ENCODE measurements at places on chromosomes 16 and 17.
A peak's percentile ranks its signal among the peaks of the same experiment; 100 is the strongest.

- DNase-seq, result no peak
Observed at GRCh38 chr17:50266384-50267073, 7.7 kb upstream of the TMEM92 start.

DNA sequence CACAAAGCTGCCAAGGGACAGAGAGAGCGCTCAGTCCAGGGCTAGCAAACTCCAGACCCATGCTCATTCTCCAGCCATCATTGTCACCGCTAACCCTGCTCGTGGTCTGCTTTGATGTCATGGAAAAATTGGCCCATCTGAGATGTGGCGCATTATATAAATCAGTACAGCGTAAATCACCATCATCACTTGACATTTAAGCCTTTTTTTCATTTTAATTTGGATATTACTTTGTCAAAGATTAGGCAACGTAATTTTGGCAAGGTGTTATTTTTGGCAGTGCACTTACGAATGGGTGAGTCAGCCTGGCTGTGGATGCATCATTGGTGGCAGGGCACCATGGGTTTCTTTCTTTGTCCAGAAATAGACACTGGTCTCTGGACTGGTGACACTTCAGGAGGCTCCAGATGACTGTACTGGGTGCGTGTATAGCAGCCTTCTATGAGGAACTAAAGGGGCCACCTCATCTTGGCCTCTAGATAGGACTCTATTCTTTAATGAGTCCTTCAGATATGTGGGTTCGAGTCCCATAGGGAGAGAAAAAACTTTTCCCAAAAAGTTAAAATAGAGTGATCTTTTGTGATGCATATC lies 166.3 kb downstream of the MSI2 start:
- DNase-seq, result no peak

DNA sequence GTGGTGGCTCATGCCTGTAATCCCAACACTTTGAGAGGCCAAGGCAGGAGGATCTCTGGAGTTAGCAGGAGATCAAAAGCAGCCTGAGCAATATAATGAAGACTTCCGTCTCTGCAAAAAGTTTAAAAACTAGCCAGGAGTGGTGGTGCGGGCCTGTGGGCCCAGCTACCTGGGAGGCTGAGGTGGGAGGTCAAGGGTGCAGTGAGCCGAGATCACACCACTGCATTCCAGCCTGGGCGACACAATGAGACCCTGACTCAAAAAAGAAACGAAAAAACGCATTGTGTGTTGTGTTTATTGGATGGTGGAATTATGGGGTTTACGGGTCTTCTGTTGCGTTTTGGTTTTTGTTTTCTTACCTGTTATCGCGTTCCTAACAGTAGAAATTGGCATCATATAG lies 863 bp upstream of the DDX19A start:
- no peak for DNase-seq

DNA sequence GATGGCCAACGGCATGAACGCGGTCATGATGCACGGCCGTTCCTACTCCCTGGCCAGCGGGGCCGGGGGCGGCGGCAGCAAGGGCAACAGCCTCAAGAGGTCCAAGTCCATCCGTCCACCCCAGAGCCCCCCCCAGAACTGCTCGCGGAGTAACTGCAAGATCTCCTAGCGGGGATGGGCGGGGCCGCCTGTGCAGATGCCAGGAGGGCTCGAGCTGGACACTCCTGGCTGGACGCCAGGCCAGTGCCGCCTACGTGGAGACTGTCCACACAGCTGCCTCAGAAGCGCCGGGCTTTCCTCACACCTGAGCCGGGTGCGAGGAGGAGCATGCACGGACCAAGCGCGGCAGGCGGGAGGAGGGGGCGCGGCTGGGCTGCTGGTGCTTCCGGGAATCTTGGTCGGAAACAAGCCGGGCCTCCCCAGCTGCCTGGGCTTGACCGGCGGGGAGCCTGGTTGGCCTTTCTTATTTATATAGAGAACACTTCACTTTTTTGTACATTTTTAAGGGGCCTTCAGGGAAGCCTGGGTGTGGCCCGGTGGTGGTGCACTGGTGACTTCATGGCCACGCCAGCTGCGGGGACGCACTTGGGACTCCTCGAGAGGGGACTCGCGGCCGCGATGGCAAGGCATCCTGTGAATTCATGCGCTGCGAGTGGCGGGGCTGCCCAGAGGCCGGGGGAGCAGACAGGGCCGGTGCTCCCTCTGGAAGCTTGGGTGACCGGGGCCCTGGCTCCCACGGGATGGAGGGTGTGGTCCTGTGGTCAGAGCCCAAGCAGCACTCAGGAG lies 3.1 kb upstream of the WFIKKN1 start:
- no peak for DNase-seq

DNA sequence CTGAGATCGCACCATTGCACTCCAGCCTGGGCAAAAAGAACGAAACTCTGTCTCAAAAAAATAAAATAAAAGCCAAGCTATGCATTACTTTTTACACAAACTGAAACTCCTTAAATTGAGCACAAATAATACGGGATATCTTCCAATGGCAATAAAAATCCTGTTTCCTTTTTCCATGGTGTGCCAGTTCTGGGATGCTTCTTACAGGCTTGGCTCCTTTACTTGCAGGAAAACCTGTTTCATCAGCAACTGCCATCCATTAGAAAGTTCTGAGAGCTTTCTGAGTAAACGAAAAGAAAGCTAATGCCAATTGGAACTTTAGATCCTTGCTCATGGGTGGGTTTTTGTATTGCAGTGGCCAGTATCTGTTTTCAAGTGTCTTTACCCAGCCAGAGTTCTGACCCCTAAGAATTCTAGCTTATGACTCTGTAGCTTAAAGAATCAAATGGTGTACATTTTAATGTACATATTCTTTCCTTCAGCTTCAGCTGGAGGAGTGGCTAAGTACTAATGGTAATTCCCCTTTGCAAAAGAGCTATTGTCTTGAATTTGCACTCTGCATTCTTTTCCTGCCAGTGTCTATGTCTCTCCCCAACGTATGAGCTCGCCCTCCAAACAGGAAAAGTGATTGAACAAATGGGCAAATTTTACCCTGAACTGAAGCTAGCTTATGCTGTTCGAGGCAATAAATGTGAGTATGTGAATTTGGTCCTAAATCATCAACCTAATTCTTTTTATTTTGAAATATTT lies 21.5 kb upstream of the DDX19A start:
- no peak for DNase-seq

- peak; percentile 57 for DNase-seq
Observed at GRCh38 chr17:47742319-47743181, 9.5 kb downstream of the TBX21 start.

DNA sequence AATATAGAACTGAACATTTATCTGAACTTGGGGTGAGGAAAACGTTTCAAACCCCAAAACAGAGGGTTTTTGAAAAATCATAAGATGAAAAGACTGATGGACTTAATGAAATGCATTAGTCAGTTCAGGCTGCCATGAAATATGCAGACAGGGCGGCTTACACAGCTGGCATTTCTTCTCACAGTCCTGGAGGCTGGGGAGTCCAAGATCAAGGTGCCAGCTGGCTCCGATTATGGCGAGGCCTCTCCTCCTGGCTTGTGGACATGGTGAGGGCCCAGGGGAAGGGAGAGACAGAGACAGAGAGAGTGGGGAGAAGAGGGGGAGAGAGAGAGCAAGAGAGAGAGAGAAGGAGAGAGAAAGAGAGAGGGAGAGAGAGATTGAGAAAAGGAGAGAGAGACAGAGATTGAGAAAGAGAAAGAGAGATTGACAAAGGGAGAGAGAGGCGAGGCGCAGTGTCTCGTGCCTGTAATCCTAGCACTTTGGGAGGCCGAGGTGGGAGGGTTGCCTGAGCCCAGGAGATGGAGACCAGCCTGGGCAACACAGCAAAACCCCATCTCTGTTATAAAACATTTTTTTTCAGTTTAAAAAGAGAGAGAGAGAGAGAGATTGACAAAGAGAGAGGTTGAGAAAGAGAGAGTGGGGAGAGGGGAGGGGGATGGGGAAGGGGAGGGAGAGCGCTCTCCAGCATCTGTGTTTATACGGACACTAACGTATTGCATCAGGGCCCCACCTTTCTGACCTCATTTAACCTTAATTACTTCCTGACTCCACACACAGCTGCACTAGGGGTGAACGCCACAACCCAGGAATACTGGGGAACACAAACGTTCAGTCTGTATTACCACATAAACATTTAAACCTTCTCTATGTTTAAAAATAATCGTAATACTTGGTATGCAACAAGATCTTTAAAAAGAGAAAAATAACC lies 24.6 kb upstream of the RPH3AL start:
- no peak for DNase-seq

DNA sequence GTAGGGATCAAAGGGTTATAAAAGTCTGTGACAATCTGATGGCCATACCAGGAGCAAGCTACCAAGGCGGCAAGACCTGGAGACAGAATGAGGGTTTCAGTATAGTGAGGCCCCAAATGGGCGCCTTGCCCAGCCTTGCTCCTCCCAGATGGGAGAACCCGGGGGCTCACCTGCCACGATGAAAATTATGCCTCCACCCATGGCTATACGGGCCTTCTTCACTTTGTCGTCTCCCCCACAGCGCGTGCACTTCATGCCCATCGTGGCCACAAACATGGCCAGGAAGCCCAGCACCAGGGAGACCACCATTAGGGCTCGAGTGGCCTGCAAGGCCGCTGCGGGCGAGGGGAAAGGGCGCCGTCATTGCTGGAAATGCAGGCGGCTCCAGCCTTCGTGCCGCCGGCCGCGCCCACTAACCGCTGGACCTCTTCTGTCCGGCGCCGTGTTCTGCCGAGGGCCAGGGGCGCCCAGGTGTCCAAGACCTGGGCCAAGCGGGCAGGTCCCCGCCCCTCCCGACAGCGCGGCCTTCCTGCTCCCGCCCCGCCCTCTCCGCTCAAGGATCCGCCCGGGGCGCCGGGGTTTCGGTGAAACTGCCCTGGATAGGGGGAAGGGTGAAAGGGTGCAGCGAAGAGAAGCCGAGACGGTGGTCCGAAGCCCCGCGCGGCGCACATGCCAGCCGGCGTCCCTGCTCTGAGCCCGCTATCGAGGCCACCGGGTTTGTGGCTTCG lies 1.5 kb downstream of the CLDN7 start:
- no peak for DNase-seq

All from NCI-H1436 (cell line).